ENCODE measurements at places on chromosomes 7 and 10. TPM values are rescaled to one million over a fixed set of nuclear protein-coding genes. Genes with fewer than 3 reads are reported as not detected.

The AGAP6 gene
- 9.1 TPM for total RNA-seq

DNA sequence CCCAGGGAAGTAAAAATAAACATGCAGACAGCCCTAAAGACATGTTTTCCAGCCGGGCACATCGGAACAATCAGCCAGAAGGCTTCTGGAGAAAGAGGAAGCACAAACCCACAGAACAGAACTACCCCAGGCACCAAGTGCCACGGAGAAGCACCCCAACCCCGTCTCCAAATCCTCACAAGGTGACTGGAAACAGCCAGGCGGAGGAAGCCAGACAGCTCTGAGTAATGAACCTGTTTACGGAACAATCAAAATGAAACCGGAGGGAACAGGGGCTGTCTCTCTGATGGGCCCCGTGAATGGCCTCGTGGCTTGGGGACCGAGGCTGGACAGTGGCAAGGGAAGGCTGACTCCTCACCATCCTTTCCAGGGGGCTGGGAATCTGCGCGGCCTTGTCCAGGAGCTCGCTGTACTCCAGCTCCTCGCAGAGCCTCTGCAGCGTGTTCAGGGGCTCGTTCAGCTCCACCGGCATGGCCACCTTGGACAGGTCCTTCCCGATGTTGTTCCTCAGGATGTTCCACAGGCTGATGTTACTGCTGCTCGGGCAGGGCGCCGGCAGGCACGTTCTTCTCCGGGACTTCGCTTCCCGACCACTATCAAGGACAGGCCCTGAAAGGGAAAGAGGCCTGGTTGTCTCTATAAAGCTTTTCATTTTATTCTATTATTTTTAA lies 77.0 kb upstream of the GSDME start:
- H3K4me3 ChIP-seq, result no peak overlapping the region
- H3K36me3 ChIP-seq, result peaks cover 3% of the 10 kb centered on the region
- H3K27me3 ChIP-seq, result no peaks in the 10 kb centered on the region
- H3K27ac ChIP-seq, result no peak overlapping the region
- H3K4me1 ChIP-seq, result peaks cover 14% of the 10 kb centered on the region

GRCh38 chr7:15104411-15105092 lies 202.0 kb upstream of the DGKB start:
- no peak overlapping the region for H3K4me3 ChIP-seq
- no peaks in the 10 kb centered on the region for H3K4me1 ChIP-seq
- no peak for DNase-seq

The CDC14C gene
- not detected for total RNA-seq

The UCN3 gene
- total RNA-seq, result not detected

DNA sequence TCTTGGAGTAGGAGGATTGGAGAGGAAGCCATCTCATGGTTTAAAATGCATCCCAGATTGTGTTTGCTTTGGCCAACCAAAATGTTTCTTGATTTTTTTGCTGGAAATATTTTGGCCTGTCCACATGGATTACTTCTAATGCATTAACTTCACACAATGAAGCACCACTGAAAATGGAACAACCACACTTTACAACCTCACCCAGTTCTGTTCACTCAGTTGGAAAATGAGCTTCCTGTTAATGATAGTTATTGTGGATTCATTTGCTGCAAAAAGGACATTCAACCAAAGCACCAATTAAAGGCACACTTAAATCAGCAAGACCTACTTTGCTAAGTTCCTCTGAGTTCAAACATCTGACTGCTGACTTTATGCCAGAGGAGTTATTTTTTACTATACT lies 11.3 kb upstream of the A1CF start:
- no peaks in the 10 kb centered on the region for H3K4me1 ChIP-seq
- H3K4me3 ChIP-seq, result no peak overlapping the region
- H3K36me3 ChIP-seq, result no peaks in the 10 kb centered on the region
- H3K27ac ChIP-seq, result no peak overlapping the region
- no peak for DNase-seq
- H3K27me3 ChIP-seq, result peaks cover 38% of the 10 kb centered on the region

The OR2A42 gene
- 0.12 TPM for total RNA-seq

- H3K27me3 ChIP-seq, result peaks cover 27% of the 10 kb centered on the region
- no peak overlapping the region for H3K27ac ChIP-seq
These were observed 49.9 kb upstream of the STEAP1B start for GRCh38 chr7:22549667-22550513.

The ITPRIP gene
- 14.1 TPM for total RNA-seq

DNA sequence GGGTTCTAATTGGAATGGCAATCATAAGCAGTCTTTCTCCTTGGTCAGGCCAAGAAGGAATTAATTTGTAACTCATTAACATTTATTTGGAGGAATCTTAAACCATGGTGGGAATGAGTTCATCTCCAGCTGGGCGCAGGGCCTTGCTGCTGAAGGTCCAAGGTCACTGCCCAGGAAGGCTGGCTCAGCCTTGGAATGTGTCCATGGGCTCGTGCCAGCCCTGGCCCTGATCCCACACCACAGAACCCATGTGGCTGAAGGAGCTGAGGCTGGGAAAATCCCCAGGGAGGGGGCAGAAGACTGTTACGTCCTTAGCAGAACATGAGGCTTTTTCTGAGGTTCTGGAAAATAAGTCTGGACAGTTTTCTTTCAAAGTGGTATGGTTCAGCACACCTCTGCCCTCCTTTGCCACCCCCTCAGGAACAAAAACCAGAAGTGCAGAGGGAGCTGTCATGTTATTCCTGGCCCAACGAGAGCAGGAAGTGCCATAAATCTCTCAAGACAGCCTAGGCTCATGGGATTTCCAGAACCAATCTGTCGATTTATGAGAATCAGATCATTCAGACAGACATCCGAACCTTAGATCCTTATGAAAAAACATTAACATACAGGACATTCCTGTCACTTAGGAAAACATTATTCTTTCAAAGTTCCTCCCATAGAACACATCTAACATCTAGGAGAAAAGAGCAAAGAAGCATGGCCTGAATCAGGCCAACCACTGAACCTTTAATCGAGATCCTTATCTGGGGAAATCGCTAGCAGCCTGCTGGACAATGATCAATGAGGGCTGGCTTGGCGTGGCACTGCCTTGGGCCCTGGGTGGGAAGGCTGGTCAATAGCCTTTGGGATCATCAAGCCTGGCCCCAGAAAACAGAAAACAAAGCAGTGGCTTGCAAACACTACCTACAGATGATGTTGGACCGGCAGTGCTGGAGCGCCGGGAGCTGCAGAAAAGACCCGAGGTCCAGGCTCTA lies 134.3 kb downstream of the TAX1BP1 start:
- H3K36me3 ChIP-seq, result no peaks in the 10 kb centered on the region
- peaks cover 37% of the 10 kb centered on the region for H3K4me1 ChIP-seq
- peak overlapping the region; percentile 93 for H3K27ac ChIP-seq
- peak overlapping the region; percentile 37 for H3K4me3 ChIP-seq

DNA sequence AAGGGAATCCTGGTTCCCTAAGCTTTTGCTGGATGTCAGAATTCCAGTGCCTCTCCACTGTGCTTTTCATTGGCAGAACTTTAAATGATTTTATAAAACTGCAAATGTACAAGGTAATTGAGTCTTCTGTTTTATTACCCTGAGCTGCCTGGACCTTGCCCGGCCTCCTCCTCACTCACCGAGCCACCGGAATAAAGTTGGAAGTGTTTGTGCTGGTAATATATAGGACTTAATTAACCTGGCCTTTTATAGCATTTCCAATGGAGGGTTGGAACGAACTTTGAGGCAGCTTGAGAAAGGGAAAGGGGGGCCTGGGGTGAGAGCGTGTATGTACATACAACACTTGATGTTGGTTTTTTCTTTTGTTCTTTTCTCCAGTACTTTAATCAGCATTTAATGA lies 43.4 kb downstream of the ZNF503 start:
- DNase-seq, result no peak
- H3K4me1 ChIP-seq, result peaks cover 9% of the 10 kb centered on the region
- H3K27me3 ChIP-seq, result no peaks in the 10 kb centered on the region
- H3K4me3 ChIP-seq, result no peak overlapping the region
- H3K36me3 ChIP-seq, result no peaks in the 10 kb centered on the region
- no peak overlapping the region for H3K27ac ChIP-seq

DNA sequence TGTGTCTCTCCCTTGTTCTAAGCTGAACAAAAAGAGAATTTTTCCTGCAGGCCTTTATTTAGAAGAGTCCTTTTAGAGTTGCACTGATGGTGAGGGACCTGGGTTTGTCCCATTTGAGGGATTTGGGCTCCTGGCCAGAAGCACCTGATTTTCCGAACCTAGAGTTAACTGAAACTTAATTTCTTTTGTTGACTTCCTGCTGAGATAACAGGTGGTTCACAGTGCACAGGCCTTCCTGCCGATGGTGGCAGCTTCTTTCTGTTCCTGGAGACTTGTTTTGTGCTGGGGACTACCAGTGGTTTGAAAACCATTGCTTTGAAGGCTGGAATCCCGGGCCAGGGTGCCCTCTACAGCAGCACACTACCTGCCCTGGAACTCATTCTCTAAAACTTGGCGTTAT lies 99.2 kb downstream of the SUGCT start:
- no peaks in the 10 kb centered on the region for H3K27me3 ChIP-seq
- no peak overlapping the region for H3K4me3 ChIP-seq
- H3K27ac ChIP-seq, result no peak overlapping the region
- peaks cover 25% of the 10 kb centered on the region for H3K4me1 ChIP-seq
- DNase-seq, result no peak
- H3K36me3 ChIP-seq, result peaks cover 5% of the 10 kb centered on the region

The TMEM72 gene
- not detected for total RNA-seq

Measured in chondrocyte (in vitro differentiated cells).